HAP-1 (cell line): ENCODE measurements at places on chromosomes 1 and 21.

GRCh38 chr1:51818487-51818886 is 60.0 kb downstream of the NRDC start:
- no peak for DNase-seq

- peak; percentile 79 for DNase-seq
These were observed 17.0 kb downstream of the DHRS3 start for GRCh38 chr1:12600880-12601633.

DNA sequence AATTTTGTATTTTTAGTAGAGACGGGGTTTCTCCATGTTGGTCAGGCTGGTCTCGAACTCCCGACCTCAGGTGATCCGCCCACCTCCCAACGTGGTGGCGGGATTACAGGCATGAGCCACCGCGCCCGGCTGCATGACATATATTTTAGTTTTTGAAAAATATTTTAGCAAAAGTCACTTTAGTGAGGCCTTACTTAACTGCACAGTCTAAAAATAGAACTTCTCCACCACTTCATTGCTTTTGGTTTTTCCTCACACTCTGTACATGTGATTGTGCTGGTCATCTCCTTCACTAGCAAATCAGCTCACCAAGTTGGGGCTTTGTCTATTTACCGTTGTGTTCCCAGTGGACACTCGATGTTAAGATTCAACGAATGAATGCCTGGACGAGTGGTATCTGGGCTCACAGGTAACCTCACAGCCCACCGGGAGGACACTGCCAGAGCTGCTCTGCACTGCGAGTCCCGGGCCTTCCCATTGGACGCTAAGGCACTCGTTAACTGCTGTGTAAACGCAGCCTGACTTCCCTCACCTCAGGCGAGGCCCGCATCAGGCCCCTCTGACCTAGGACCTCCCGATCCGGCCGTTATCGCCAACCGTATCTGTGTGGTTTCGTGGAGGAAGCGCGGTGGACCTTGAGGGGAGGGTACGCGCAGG is 14.0 kb upstream of the ZNF692 start:
- peak; percentile 79 for DNase-seq

DNA sequence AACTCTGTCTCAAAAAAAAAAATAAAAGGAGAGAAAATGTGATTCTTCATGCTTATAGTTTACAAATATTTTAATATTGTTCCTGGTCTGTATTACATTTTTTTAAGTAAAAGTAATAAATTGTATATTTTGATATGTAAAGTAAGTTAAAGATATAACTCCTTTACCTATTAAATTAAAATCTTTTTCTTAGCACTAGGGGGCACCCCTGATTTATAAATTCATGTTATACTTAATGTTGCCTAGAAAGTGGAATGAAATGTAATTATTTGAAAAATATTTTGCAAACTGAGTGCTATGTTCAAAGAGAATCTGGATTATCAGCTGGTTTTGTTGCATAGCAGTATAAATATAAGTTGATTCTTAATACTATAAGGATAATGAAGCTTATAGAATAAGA is 49.2 kb downstream of the RALGPS2 start:
- peak; percentile 37 for DNase-seq

- no peak for DNase-seq
These were observed 40.1 kb downstream of the TRIM62 start for GRCh38 chr1:33141781-33142180.

DNA sequence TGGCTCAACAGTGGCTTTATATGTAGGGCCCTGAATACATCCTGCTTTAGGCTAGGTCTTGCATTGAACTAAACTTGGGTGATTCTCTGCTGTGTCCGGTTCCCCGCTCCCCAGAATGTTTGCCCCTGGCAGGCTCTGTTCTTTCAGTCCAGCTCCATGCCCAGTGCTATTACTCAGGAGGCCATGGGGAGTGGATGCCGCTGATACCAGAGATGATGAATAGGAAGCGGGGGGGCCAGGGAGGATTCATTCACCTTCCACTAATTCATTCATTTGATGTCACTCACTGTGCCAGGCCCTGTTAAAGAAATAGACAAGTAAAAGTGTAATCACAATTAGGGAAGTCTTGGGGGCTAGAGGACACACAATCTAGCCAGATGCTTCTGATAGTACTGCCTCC is 83.8 kb downstream of the TMEM53 start:
- DNase-seq: no peak

- no peak for DNase-seq
These were observed 56.9 kb downstream of the MIER1 start for GRCh38 chr1:66981679-66982078.

DNA sequence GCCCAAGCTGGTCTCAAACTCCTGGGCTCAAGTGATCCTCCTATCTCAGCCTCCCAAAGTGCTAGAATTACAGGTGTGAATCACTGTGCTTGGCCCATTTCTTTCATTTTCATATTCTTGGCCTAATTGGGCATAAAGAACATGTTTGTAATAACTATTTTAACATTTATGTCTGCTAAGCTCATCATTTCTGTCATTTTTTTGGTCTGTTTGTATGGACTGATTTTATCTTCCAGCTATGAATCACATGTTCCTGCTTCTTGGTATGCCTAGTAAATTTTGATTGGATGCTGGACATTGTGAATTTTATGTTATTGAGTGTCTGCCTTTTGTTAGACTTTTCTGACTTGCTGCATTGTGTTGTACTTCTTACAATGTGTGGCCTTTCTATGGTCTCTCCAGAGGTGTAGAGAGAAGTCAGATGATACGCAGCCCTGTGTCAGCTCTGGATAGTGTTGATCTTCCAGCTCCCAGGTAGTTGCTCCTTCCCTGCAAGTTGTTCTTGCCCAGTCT is 39.0 kb upstream of the PPM1J start:
- no peak for DNase-seq
